ENCODE measurements at places on chromosomes 7 and 10. TPM values are rescaled to one million over a fixed set of nuclear protein-coding genes. Genes with fewer than 3 reads are reported as not detected.

- DNase-seq, result no peak
Observed at GRCh38 chr10:44714451-44714850, 196.7 kb upstream of the TMEM72 start.

DNA sequence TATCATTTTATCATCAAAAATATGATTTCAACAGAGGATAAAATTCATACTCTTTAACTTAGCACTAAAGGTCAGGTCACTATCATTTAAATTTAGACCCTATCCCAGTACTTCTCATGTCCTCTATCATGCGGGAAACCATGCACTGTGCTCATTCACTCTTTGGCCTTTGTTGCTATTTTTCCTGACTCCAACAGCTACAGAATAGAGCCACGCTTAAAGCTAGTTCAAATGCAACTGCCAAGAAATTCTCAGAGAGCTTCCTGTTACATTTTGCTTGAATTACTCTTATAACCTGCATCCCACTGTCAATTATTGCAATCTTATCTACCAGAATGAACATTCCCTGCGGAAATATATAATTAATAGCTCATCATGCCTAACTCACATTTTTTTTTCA, 58.3 kb downstream of the SEMA3A start:
- no peak for DNase-seq

DNA sequence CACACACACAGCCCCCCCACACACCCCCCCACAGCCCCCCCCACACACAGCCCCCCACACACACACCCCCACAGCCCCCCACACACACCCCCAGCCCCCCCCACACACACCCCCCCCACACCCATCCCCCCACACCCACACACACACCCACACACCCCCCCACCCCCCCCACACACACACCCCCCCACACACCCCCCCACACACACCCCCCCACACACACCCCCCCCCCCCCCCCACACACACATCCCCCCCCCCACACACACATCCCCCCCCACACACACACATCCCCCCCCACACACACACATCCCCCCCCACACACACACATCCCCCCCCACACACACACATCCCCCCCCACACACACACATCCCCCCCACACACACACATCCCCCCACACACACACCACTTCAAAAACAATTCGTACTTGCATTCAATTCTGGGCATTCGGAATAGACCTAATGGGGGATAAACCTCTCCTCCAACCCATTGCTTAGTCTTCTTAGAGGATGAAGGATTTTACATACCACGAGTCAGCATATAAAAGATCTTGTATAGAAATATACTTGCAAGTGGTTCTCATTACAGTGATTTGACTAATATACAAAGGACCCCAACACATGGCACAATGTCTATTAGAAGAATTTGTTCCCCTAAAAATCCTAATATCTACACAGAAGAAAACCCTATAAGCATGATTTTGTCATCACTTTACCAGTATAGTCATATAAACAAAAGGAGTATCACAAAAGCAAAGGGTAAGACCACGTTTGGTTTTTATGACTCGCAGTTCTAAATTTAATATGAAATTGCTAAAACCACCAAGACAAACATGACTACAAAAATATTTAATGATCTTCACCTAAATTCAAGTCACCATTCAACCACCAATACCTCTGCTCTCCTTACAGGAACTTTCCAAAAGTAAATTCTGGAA, 80.9 kb downstream of the DIP2C start:
- DNase-seq, result no peak

DNA sequence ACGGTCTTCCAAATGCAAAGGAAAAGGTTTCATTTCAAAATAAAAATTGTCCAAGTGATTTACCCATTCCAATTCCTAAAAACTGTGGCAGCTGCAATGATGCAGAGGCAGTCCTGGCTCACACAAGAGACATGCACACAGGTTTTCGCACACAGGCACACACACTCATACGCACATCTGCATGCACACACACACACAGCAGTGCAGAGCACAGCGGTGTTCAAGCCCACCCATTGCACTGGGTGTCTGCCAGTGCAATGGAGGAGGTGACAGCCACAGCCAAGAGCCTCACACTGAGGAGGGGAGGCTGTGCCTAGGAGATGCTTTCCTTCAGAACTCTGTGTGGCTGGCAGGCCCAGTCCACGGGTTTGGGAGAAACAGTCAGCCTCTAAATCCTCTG, 123.7 kb downstream of the SLIT1 start:
- no peak for DNase-seq

- DNase-seq, result no peak
Observed at GRCh38 chr7:21972397-21972784, 26.7 kb upstream of the CDCA7L start.

- no peak for DNase-seq
Observed at GRCh38 chr10:12689893-12690292, 311.6 kb downstream of the CCDC3 start.

GRCh38 chr10:6542999-6543430, 37.1 kb downstream of the PRKCQ start:
- no peak for DNase-seq

Gene CEP55
- 13.0 TPM for polyA plus RNA-seq

All from renal pelvis (tissue), 12 donors.